ENCODE measurements at places on chromosomes 4 and X.

DNA sequence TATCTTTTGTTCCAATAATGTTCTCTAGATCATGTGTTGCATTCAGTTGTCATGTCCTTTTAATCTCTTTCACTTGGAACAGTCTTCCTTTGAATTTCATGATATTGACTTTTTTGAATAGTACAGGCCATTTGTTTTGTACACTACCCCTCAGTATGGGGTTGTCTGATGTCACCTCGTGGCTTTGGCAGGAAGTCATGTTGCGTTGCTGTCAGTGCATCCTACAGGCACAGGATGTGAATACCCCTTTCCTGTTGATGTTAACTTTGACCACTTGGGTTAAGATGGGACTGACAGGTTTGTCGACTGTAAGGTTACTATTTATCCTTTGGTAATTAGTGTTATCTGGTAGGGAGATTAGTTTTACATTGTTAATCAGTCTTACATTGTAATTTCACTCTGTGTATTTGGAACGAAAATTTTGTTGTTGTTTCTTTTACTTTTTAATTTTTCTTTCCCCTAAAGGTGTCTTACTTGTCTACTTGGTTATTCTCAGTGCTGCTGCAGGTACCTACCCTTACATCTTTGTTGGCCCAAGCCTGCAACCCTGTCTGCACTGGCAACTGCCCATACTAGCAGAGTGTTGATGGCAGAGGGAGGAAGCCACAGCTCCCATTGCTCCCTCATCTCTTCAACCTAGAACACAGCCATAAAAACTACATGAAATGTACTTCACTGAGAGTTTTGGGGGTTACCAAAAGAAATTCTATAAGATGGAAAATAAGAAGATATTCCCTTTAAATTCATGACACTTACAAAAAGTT is 14.7 kb upstream of the ATP8A1 start:
- DNase-seq: no peak

GRCh38 chrX:10124506-10125247 is 32.1 kb upstream of the CLCN4 start:
- no peak for DNase-seq

GRCh38 chr4:138927072-138927471 is 88.5 kb upstream of the NOCT start:
- no peak for DNase-seq

- no peak for DNase-seq
Measured at GRCh38 chr4:41657561-41657960, 91.0 kb downstream of the PHOX2B start.

DNA sequence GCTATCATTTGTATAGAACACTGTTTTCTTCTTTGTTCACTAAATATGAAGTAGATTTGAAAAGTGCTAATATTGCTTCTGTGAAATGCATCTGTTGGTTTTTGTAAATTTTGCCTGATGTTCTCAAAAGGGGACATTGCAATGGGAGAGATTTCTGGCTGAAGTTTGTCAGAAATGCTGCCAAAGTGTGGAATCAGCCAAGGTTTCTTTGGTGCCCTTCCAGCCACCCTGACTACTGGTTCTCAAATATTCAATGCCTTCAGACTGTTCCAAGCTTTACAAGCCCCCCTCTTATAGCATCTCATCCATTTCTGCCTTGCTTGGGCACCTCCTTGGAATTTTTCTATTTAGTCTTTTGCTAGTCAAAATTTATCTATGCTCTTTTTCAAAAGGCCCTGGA is 60.6 kb upstream of the TMLHE start:
- DNase-seq: no peak
